ENCODE measurements at places on chromosomes 2 and 18. TPM values are rescaled to one million over a fixed set of nuclear protein-coding genes. Genes with fewer than 3 reads are reported as not detected.

DNA sequence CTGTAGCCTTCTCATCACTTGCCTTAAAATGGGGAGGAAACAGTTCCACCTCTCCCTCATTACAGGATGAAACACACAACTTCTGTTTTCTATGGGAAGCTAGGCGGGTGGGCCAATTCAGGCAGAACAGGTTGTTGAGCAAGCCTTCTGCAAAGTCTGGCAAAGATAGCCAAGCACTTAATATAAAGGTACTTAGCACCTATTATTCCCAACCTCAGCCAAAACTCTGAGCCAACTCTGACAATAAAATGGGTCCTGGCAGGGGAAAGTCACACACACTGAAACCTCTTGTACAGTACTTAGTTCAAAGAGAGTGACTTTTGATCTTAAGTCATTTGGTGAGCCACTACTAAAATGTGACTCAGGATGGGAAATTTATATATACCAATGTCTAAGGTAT, 15.8 kb upstream of the SOCS6 start:
- DNase-seq: no peak

GRCh38 chr18:79203017-79203605, 133.9 kb downstream of the ATP9B start:
- DNase-seq: no peak

Gene OSR1
- total RNA-seq: 0.42 TPM

DNA sequence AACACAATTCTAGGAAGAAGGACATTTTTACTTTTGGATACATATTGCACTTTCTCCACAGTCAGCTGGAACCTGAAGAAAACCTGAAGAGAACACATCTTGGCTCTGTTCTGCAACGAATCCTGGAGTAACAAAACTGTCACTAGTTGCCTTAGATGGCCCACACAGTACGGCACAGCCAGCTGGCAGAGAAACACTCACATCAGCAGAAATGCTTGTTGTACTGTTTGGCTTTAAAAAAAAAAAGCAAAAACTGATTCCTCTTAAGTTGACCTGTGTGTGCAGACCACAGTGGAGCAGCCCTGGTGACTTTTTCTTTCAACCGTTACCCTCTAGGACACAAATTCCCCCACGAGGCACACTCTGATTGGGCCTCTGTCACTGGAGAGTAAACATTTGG, 152.3 kb upstream of the TWIST2 start:
- DNase-seq: no peak

- no peak for DNase-seq
Observed at GRCh38 chr2:202112041-202112440, 39.0 kb downstream of the KIAA2012 start.

DNA sequence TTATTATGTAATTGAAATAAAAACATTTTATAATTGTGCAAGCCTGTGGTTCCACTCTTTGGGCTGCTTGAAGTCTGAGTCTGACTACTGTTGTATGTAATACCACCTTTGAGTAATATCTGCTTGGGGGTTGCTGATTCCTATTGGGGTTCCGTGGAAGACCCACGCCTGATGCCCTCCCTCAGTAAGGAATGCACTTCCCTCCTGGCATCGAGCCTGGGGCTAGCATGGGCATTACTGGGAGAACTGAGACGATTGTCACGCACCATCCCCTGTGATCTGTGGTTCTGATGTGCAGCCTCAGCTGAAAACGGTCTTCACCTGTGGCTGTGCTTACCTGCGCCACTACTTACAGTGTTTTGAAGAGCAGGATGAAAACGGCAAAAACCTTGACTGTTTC, 32.7 kb upstream of the RBM44 start:
- DNase-seq: no peak

Gene ZAP70
- 1.3 TPM for total RNA-seq

Gene IMPA2
- total RNA-seq: 103 TPM

Gene RRM2
- 21.2 TPM for total RNA-seq

Gene SERPINB10
- total RNA-seq: not detected

Gene CD207
- total RNA-seq: 0.51 TPM

Gene LHCGR
- not detected for total RNA-seq

DNA sequence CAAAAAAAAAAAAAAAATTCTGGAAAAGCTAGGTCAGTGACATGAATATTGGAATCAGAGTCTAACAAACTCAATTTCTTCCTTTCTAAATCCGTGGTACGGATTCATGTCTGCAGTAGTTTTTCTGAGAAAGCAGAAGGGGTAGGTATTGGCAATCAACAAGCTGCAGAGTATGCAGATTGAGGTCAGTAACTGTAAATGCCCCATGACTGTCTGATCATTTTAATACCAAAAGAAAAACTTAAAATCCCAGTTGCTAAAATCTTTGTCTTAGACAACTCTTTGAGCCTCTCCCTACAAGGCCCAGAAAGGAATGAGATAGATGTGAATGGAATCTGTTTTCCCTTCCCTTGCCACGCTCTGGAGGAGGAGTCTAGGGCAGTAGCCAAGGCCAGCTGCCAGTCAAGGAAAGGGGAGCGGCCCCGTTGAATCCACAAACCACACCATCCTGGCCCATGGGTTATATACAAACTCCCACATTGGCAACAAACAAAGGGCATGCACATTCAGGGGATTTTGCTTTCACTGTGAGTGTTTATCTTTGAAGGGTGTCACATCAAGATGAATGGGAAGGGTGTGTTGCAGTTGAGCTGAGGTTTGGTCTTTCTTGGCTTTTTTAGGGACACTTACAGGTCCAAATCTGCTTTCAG, 6.1 kb upstream of the CASP8 start:
- DNase-seq: no peak

Data from glutamatergic neuron (in vitro differentiated cells).